ENCODE measurements at places on chromosomes 4 and X. TPM values are rescaled to one million over a fixed set of nuclear protein-coding genes. Genes with fewer than 3 reads are reported as not detected.

GRCh38 chrX:48814722-48815121, 11.6 kb upstream of the ERAS start:
- no peaks in the 10 kb centered on the region for H3K27me3 ChIP-seq
- no peak overlapping the region for H3K4me3 ChIP-seq
- no peaks in the 10 kb centered on the region for H3K36me3 ChIP-seq
- no peak for DNase-seq
- peaks cover 4% of the 10 kb centered on the region for H3K4me1 ChIP-seq

- H3K4me3 ChIP-seq, result no peak overlapping the region
- H3K36me3 ChIP-seq, result no peaks in the 10 kb centered on the region
- no peaks in the 10 kb centered on the region for H3K27me3 ChIP-seq
- peaks cover 57% of the 10 kb centered on the region for H3K4me1 ChIP-seq
- no peak overlapping the region for H3K27ac ChIP-seq
Observed at GRCh38 chr4:48368389-48368788, 27.1 kb downstream of the SLAIN2 start.

DNA sequence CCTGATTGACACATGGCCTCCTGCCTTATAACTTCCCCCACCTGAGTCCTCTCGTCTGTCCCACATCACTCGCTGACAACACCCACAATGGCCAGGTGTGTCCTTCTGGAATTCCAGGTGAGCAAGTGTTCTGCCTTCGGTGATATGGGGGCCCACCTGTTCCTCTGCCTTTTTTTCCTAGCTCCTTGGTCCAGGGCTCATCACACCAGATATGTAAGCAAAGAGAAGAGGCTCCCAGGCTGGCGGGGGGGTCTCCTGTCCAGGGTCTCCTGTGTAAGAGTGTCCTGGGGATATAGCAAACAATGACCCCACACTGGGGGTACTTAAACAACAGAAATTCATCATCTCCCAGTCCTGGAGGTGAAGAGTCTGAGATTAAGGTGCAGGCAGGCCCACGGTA, 25.2 kb downstream of the P2RY8 start:
- DNase-seq, result no peak
- H3K4me1 ChIP-seq, result peaks cover 16% of the 10 kb centered on the region
- H3K27ac ChIP-seq, result no peak overlapping the region

DNA sequence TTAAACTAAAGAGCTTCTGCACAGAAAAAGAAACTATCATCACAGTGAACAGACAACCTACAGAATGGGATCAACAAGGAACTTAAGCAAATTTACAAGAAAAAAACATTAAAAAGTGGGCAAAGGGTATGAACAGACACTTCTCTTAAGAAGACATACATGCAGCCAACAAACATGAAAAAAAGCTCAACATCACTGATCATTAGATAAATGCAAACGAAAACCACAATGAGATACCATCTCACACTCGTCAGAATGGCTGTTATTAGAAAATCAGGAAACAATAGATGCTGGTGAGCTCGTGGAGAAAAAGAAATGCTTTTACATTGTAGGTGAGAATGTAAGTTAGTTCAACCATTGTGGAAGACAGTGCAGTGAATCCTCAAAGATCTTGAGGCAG, 27.8 kb downstream of the PAPSS1 start:
- no peaks in the 10 kb centered on the region for H3K27me3 ChIP-seq
- H3K27ac ChIP-seq, result no peak overlapping the region
- DNase-seq, result no peak
- peaks cover 21% of the 10 kb centered on the region for H3K36me3 ChIP-seq

- H3K4me3 ChIP-seq, result no peak overlapping the region
- H3K36me3 ChIP-seq, result no peaks in the 10 kb centered on the region
- H3K27me3 ChIP-seq, result peaks cover 22% of the 10 kb centered on the region
- no peak for DNase-seq
Observed at GRCh38 chr4:1058997-1059665, 47.7 kb downstream of the FGFRL1 start.

DNA sequence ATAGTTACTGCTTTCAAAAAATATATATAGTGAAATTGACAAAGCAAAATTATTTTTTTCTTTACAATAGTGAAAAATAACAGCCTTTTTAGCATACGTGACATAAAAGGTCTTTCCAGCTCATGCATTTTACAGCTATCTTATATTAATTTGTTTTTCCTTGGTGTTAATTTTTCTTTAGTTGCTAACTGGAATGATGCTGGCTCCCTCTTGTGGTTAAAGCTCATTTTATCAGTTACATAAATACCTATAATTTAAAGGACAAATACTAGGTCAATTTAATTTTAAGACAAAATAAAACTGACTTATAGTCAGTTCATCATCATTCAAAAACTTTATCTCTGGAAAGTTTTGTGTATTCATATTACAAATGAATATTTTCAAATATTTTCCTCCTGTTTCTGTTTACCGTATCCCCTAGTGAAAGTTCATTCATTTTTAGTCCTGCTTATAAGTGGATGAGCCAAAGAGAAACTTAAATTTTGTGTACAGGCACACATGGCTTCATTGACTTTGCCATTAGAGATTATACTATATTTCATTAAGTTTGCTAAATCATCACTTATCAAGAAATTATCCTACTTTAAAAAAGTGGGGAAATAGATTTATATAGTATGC, 9.9 kb upstream of the ANAPC4 start:
- H3K27ac ChIP-seq, result no peak overlapping the region
- H3K4me3 ChIP-seq, result no peak overlapping the region
- H3K36me3 ChIP-seq, result no peaks in the 10 kb centered on the region
- no peaks in the 10 kb centered on the region for H3K4me1 ChIP-seq
- no peak for DNase-seq
- no peaks in the 10 kb centered on the region for H3K27me3 ChIP-seq

GRCh38 chr4:81635739-81636138, 164.0 kb upstream of the RASGEF1B start:
- no peaks in the 10 kb centered on the region for H3K27me3 ChIP-seq
- H3K4me3 ChIP-seq, result peak overlapping the region; percentile 0
- H3K27ac ChIP-seq, result peak overlapping the region; percentile 34
- DNase-seq, result no peak
- no peaks in the 10 kb centered on the region for H3K36me3 ChIP-seq

GRCh38 chr4:16544251-16544721, 318.0 kb upstream of the TAPT1 start:
- no peak overlapping the region for H3K4me3 ChIP-seq
- H3K36me3 ChIP-seq, result no peaks in the 10 kb centered on the region
- peaks cover 2% of the 10 kb centered on the region for H3K27me3 ChIP-seq
- no peak overlapping the region for H3K27ac ChIP-seq
- DNase-seq, result no peak

DNA sequence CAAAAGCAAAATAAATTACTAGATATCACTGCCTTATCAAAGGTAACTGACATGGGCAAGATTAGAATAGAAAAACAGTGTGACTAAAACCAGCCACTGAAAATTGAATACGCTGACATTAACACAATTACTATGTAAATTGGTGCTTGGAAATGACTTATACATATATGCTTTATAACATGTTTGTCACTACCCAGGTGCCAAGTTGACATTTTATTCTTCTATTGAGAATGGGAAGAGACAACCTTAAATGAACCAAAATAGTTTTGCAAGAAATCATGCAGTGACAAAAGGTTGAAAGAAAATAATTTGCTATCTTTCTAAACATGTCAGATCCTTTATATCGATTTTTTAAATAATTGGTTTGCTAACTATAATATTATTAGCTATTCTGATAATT, 510.1 kb downstream of the GALNTL6 start:
- DNase-seq, result no peak
- no peaks in the 10 kb centered on the region for H3K27me3 ChIP-seq
- H3K4me1 ChIP-seq, result no peaks in the 10 kb centered on the region
- no peak overlapping the region for H3K4me3 ChIP-seq

GRCh38 chr4:139454111-139455045, at the start of gene RAB33B:
RAB33B (plus strand) TSS chr4:139454121; CDS start chr4:139454196, 75 bp downstream.
- no peaks in the 10 kb centered on the region for H3K36me3 ChIP-seq
- peaks cover 63% of the 10 kb centered on the region for H3K4me1 ChIP-seq
- peak within 1 kb of the TSS; percentile 97 for H3K4me3 ChIP-seq
- H3K27ac ChIP-seq, result peak within 1 kb of the TSS; percentile 99
- no peak for DNase-seq

DNA sequence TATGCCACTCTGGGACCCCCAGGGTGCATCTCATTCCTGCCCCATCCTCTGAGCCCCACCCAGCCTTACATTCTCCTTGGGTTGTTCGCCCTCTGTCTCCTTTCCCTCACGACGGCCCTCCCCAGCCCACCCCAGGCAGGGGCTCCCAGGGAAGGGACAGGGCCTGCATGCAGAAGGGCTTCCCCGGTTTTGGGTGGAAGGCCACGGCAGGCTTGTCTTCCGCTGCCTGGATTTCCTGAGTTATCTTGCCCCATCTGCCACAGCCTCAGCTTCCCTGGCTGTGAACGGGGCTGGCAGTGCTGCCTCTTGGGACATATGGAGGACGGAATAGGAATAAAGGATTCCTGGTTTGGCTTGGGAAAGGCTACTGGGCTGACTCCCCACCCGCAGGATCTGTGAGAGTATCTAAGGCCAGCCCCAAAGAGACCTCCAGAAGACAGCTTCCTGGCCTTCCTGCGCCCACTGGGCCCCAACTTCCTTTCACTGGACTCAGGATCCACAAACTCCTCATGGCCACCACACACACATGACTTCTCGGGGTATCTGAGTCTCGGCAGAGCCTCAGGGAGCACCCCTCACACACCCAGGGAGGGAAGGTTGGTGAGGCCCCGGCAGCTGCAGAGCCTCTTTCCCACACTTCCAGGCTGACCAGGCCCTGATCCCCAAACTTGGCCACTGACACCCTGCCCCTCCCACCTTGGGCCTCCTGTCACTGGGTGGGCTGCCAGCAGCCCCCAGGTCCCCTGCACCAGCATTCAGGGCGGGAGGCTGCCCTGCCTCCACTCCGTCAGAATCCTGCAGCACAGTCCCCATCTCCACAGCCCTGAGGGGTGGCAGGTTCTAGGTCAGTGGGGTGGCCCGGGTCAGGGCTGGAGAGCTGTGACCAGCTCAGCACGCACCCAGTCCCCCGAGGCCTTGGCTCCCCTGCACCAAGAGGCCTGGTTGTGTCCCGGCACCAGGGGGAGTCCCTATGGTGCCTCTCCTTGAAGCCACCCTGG, 3.5 kb upstream of the MXD4 start:
- H3K4me1 ChIP-seq, result peaks cover 6% of the 10 kb centered on the region
- no peak overlapping the region for H3K4me3 ChIP-seq
- no peak for DNase-seq
- H3K27me3 ChIP-seq, result no peaks in the 10 kb centered on the region
- H3K27ac ChIP-seq, result peak overlapping the region; percentile 18

GRCh38 chrX:45300638-45301037, 100.0 kb upstream of the DIPK2B start:
- H3K4me1 ChIP-seq, result no peaks in the 10 kb centered on the region
- H3K4me3 ChIP-seq, result no peak overlapping the region
- no peak for DNase-seq
- H3K27ac ChIP-seq, result no peak overlapping the region
- no peaks in the 10 kb centered on the region for H3K36me3 ChIP-seq

- DNase-seq, result peak; percentile 45
- H3K27ac ChIP-seq, result peak within 1 kb of the TSS; percentile 94
- no peaks in the 10 kb centered on the region for H3K27me3 ChIP-seq
Observed at GRCh38 chrX:71618303-71618721, at the start of gene CXCR3. CXCR3 (minus strand) TSS chrX:71618511; CDS start chrX:71618449, 62 bp downstream.

- H3K27ac ChIP-seq, result no peak overlapping the region
- DNase-seq, result no peak
- H3K4me3 ChIP-seq, result no peak overlapping the region
Observed at GRCh38 chr4:94970650-94971049, 212.9 kb downstream of the BMPR1B start.

GRCh38 chr4:123599061-123599919, 202.7 kb downstream of the SPRY1 start:
- no peak for DNase-seq
- peaks cover 53% of the 10 kb centered on the region for H3K4me1 ChIP-seq
- H3K27me3 ChIP-seq, result no peaks in the 10 kb centered on the region
- H3K4me3 ChIP-seq, result no peak overlapping the region
- H3K27ac ChIP-seq, result peak overlapping the region; percentile 90

DNA sequence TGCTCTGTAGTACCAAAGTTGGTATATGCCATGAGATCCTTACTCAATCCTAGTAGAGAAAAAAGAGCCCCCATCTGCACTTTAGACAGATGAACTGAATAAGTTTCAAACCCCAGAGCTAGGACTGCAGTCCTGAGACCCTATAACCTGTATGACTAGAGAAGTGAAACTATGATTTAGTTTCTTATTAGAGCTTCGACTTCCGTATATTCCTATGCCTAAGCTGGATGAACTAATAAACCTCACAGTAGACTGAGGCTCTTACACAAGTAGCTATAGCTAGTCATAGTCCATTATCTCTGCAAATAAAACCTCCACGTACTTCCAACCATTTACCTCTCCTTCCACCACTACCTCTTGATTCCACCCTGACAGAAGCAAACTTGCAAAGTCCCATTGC, 6.3 kb upstream of the OTUD4 start:
- DNase-seq, result no peak
- no peaks in the 10 kb centered on the region for H3K36me3 ChIP-seq
- no peaks in the 10 kb centered on the region for H3K27me3 ChIP-seq
- H3K4me3 ChIP-seq, result no peak overlapping the region
- H3K4me1 ChIP-seq, result no peaks in the 10 kb centered on the region
- no peak overlapping the region for H3K27ac ChIP-seq

DNA sequence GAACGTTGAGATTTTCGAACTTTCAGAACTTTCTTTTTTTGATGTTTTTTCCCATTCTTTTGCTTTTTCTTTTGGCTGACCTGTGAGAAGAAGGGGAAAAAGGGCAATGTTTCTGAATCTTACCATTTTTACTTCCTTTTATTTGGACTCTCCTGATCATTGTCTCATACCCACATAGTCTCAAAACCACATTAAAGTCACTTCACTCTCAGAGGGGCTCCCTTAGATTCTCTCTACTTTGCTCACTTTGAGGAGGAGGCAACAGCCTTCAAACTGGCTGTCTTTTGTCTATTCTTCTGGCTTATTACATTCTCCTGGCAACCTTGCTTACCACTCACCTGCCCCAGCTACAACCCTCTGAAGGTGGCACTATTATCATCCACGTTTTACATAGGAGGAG, 3.7 kb downstream of the CXCL9 start:
- H3K27me3 ChIP-seq, result peaks cover 19% of the 10 kb centered on the region
- H3K36me3 ChIP-seq, result no peaks in the 10 kb centered on the region
- no peaks in the 10 kb centered on the region for H3K4me1 ChIP-seq
- DNase-seq, result no peak
- H3K4me3 ChIP-seq, result no peak overlapping the region
- H3K27ac ChIP-seq, result no peak overlapping the region

DNA sequence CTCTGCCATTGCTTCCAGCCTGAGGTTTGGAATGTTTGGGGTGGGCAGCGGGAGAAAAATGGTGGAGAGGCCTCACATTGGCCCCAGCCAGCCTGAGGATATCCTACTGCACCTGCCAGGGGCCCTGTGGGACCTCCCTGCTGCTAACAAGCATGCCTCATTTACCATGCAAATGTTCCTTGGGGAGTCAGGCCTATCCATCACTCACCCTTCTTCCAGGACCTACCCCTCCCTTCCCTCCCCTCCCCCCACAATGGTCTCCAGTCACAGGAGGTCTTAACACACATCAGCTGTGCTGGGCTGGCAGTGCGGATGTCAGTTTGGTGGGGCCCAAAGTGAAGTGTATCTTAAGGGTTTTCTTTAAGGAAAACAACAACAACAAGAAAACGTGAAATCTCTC, 139.2 kb downstream of the SHOX start:
- DNase-seq, result no peak
- no peak overlapping the region for H3K4me3 ChIP-seq
- no peaks in the 10 kb centered on the region for H3K36me3 ChIP-seq
- no peak overlapping the region for H3K27ac ChIP-seq
- H3K4me1 ChIP-seq, result no peaks in the 10 kb centered on the region
- no peaks in the 10 kb centered on the region for H3K27me3 ChIP-seq

Gene CNGA1
- not detected for total RNA-seq

Gene TMSB15C
- 5.3 TPM for total RNA-seq

Gene RS1
- not detected for total RNA-seq

Gene PABPC4L
- total RNA-seq, result not detected

Gene ARHGAP24
- total RNA-seq, result 4.4 TPM

Gene TRIM2
- total RNA-seq, result 1.1 TPM

Gene NWD2
- not detected for total RNA-seq

Gene BRS3
- total RNA-seq, result not detected
